ENCODE measurements at places on chromosomes 6 and 20.

DNA sequence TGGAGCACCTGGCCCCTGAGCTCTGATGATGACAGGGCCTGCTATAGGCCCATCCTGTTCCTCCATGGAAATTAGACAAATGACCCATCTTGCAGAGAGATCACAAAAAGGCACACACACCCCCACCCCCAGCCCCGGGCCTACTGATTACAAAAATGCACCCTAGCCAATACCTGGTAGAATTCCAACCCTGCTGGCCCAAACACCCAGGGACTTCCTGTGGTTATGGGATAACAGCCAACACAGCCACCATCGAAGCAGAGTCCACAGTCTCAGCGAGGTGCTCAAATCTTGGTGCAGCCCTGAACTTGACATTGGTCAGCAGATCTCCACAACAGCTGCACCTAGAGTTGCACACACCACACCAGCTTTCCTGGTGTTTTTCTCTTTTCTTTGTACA, 17.0 kb downstream of the NCR2 start:
- DNase-seq, result no peak

GRCh38 chr6:38676236-38676973, 26.5 kb downstream of the GLO1 start:
- no peak for DNase-seq

DNA sequence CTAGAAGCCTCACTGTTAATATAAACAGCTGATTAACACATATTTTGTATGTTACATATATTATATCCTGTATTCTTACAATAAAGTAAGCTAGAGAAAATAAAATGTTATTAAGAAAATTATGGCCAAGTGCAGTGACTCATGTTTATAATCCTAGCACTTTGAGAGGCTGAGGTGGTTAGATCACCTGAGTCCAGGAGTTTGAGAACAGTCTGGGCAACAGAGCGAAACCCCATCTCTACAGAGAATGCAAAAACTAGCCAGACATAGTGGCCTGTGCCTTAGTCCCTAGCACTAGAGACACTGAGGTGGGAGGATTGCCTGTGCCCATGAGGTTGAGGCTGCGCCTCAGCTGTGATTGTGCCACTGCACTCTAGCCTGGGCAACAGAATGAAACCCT, 81.9 kb downstream of the NCOA3 start:
- no peak for DNase-seq

GRCh38 chr6:159427771-159428170, 258.6 kb downstream of the FNDC1 start:
- DNase-seq, result no peak

DNA sequence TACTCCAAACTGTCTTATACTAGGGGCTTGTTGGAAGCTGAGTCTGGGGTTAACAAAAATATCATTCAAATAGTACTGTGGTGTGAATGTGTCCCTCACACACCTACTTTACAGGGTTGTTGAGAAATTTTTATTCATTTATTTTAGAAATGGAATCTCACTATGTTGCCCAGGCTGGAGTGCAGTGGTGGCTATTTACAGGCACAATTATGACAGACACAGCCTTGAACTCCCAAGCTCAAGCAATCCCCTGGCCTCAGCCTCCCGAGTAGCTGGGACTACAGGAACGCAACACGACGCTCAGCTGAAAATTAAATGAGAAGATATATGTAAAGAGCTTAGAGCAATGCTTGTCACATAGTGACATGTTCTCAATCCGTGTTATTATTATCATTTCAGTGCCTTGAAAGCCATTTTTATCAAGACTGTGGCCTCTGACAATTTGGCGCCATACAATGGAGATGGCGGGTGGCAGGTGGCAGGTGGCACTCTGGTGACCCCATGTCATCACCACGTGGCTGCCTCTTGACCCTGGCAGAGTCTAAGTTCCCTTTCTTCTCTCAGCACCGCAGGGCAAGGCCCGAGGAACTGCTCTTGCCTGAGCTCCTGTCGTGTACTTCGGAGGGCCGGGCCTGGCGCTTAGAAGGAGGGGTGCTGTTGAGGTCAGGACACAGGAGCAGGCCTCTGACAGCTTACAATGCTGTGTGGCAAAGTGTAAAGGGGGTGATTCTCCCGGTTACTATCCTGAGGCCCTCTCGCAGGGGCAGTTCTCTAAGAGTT, 64.5 kb downstream of the STX11 start:
- DNase-seq, result no peak

DNA sequence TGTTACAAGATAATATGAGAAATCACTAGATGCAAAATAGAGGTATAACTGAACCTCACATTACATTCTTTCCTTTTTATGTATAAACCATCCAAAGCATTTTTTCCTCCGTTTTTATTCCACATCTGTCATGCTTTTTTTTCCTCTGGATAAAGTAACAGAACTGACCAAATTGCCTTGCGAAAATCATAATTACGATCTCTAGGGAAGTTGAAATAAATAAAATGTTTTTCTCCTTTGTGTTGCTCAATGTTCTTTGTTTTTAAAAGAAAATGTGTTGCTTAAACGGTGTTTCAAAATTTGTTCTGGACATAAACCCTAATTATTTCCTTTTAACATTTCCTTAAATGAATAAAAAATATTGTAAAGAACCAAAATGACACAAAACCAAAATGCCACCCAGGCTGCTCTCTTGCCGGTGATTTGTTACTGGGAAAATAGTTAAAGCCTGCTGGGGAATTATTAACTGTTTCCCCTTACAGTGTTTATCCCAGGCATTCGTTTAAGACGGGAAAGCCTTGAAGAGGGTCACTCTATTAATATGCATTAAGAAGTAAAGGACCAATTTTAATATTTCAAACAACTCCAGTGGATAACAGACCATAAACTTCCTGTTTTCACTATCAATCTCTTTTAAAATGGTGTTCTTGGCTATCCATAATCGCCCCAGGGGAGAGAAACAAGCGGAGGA, 1.7 kb upstream of the ADGRB3 start:
- DNase-seq, result no peak

DNA sequence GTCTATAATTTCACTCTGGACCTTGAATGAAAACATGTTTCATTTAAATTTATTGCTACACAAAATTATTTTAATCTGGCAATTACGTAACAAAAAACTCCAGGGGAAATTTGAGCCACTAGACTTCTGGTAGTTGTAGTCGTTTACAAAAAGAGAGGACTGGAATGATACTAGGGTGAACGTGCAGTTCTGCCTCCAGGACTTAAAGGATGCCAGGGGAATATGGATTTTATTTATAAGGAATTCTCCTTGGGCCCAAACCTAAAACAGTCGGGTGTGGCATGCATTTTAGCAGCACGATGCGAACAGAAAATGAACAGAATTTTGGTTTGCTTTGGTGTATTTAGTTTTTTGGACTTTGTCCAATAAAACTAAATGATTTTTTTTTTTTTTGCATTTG, 76.9 kb downstream of the PRL start:
- DNase-seq, result no peak

GRCh38 chr6:110338820-110339470, 19.2 kb downstream of the METTL24 start:
- DNase-seq, result no peak

DNA sequence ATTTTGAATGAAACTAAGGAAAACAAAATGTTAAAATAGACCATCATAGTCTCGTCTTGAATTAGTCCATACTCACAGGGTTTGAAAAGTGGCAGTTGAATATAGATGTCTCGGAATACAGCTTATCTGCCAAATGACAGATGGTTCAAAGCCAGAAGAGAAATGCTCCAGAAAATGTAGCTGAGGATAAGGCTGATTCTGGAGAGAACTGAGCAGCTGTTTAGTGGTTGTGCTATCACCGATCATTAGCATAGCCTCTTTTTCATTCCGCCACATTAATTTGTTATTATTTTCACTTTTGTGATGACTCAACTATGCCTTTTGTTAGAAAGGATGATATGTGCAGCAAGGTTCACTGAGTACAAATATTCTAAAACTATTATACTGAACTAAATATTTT, 390.2 kb upstream of the MAN1A1 start:
- DNase-seq, result no peak

Measured in transverse colon (tissue), 4 donors.